ENCODE measurements at places on chromosomes 11 and 22.

DNA sequence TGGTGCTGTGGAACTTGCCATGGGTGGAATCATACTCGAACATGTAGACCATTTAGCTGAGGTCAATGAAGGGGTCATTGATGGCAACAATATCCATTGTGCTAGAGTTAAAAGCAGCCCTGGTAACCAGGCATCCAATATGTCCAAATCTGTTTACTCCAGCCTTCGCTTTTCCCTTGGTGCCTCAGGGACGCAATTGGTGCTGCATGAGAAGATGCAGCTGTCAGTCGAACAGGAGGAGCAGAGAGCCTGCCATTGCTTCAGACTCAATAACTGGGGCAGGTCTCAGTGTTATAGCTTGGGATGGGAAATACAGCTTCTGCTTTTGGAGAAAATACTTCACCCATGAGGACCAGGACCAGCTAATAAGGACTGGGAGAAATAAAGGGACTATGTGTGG lies 5.0 kb upstream of the MCHR1 start:
- no peak for DNase-seq

DNA sequence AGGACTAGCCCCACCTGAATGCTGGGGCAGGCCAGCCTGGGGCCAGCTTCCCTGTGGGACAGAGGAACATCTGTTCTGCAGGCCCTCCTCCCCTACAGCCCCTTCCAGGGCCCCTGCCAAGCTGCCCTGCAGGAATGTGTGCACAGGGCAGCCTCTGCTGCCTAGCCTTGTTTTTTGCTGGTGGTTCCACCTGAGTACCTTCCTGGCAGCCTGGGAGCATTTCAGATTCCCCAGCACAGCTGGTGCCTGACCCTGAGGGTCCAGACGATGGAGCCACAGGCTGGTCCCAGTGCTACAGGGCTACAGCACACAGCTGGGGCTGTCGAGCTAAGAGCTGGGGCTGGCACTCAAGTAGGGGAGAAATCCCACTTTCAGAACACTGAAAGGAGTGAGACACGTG lies 22.3 kb upstream of the GPR83 start:
- no peak for DNase-seq

DNA sequence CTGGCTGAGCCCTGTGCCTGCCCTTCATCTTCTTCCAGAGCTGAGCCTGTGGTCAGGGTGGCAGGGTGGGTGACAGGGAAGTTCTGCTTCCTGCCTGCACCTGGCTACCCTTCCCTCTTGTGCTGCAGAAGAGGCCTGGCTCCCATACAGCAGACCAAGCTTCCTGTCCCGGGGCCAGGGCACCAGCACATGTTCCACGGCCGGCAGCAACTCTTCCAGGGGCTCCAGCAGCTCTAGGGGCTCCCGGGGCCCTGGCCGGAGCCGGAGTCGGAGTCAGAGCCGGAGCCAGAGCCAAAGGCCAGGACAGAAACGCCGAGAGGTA lies 15.0 kb downstream of the ROBO3 start:
- no peak for DNase-seq

DNA sequence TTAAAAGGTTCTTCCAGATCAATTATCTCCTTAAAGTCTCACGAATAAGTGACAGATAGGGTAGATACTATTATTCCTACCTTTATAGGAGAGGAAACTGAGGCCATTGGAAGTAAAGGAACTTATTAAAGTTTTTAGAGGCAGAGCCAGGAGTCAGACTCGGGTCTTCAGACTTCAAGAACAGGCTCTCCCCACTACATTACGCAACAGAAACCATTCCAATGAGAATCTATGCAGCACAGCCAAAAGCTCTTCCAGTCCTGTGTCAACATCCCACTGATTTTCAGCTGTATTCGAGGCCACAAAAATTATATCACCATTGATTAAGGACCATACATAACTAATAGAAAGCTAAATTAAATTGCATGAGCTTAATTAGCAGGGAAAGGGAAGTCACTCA lies 77.4 kb downstream of the RELT start:
- no peak for DNase-seq

DNA sequence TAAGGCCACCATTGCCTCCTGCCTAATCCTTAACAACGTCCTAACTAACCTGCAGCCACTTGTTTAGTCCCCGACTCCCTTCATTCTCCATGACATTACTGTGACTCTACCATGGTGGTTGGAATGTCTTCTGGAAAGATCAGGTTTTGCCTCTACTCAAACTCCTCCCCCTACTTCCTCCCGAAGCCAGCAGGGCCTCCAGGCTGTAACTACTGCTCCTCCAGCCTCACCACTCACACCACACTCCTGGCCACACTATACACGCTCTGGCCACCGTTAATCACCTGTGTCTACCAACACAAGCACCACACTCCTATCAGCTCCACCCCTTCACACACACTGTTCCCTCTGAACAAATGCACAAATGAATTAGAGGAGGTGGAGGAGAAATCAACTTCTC lies 69.2 kb downstream of the PACSIN2 start:
- no peak for DNase-seq

GRCh38 chr22:26931471-26931870 lies 274.1 kb downstream of the MIAT start:
- DNase-seq: no peak

DNA sequence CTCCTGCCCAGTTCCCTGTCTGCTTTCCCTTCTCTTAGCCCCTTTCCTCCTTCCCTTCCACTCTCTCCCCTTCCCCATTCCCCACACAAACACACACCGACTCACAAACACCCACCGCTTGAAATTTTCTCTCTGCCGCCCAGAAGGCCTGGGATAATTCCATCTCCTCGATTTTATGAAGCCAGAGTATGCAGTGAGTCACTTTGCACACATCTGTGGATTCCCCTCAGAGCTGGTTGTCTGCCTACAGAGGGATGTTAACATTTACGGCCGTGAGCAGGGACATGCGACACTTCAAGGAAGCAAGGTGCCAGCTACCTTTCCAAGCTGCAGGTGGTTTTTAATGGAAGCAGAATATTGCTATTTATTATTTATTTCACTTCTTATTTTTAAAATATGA lies 332.0 kb downstream of the TENM4 start:
- no peak for DNase-seq

GRCh38 chr22:38033522-38034277 lies 23.5 kb upstream of the PICK1 start:
- no peak for DNase-seq

DNA sequence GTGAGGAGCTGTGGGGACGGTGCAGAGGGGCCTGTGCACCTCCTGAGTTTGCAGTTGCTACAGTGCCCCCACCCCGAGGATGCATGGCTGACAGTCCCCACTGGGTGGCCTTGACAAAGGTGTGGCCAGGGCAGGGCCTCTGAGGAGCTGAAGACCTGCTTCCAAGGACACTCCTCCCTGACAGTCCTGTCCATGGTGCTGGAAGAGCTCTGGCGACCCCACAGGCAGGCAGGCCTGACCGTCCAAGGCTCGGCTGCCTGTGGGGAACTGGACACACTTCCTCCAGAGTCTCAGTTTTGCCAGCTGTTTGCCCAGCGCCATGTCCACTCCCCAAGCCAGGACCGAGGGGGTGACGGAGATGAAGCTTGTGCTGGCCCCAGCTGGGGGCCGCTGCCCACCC lies 32.7 kb downstream of the BRSK2 start:
- DNase-seq: no peak

- no peak for DNase-seq
Observed at GRCh38 chr11:69928121-69928520, 108.9 kb upstream of the FGF3 start.

All from NCI-H2107 (cell line).